ENCODE measurements at places on chromosomes 13 and 19. TPM values are rescaled to one million over a fixed set of nuclear protein-coding genes. Genes with fewer than 3 reads are reported as not detected.
A peak's percentile ranks its signal among the peaks of the same experiment; 100 is the strongest.

- H3K4me1 ChIP-seq = peaks cover 11% of the 10 kb centered on the region
- no peak overlapping the region for H3K27ac ChIP-seq
- no peaks in the 10 kb centered on the region for H3K27me3 ChIP-seq
- H3K4me3 ChIP-seq = peak overlapping the region; percentile 73
- no peaks in the 10 kb centered on the region for H3K36me3 ChIP-seq
Measured at GRCh38 chr13:113393563-113394338, 29.8 kb upstream of the GRTP1 start.

- no peaks in the 10 kb centered on the region for H3K27me3 ChIP-seq
- H3K4me1 ChIP-seq = no peaks in the 10 kb centered on the region
- no peak overlapping the region for H3K4me3 ChIP-seq
- H3K27ac ChIP-seq = no peak overlapping the region
- no peak for DNase-seq
Measured at GRCh38 chr13:32893176-32893575, 123.0 kb upstream of the KL start.

- H3K27ac ChIP-seq = no peak overlapping the region
- DNase-seq = no peak
- H3K27me3 ChIP-seq = peaks cover 12% of the 10 kb centered on the region
Measured at GRCh38 chr19:7679771-7680605, 645 bp upstream of the TRAPPC5 start.

GRCh38 chr19:18763674-18764590, 27.2 kb downstream of the COMP start:
- no peak overlapping the region for H3K27ac ChIP-seq
- no peak for DNase-seq
- H3K27me3 ChIP-seq = no peaks in the 10 kb centered on the region
- peaks cover 2% of the 10 kb centered on the region for H3K36me3 ChIP-seq

- no peak for DNase-seq
- H3K4me3 ChIP-seq = no peak overlapping the region
- peaks cover 15% of the 10 kb centered on the region for H3K27me3 ChIP-seq
- H3K27ac ChIP-seq = no peak overlapping the region
- H3K36me3 ChIP-seq = peaks cover 19% of the 10 kb centered on the region
Measured at GRCh38 chr19:35883882-35884281, 15.5 kb downstream of the APLP1 start.

GRCh38 chr19:5880604-5881078, 10.3 kb upstream of the FUT5 start:
- no peaks in the 10 kb centered on the region for H3K36me3 ChIP-seq
- H3K4me1 ChIP-seq = no peaks in the 10 kb centered on the region
- no peak for DNase-seq
- H3K27ac ChIP-seq = no peak overlapping the region

DNA sequence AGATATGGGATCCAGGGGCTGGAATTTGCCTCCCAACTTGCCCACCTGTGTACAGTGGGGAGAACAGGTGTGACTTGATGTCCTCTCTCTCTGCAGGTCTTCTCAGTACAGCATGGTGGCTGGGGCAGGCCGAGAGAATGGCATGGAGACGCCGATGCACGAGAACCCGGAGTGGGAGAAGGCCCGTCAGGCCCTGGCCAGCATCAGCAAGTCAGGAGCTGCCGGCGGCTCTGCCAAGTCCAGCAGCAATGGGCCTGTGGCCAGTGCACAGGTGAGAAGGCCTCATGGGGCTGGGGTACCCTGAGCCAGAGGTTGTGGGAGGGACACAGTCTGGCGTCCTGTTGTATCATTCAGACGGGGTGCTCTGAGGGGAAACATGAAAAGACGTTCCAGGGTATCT, 3.0 kb downstream of the LENG8 start:
- H3K4me3 ChIP-seq = no peak overlapping the region
- H3K4me1 ChIP-seq = peaks cover 48% of the 10 kb centered on the region
- H3K27ac ChIP-seq = no peak overlapping the region
- H3K36me3 ChIP-seq = peaks cover 71% of the 10 kb centered on the region
- H3K27me3 ChIP-seq = no peaks in the 10 kb centered on the region
- no peak for DNase-seq

- H3K4me1 ChIP-seq = no peaks in the 10 kb centered on the region
- no peaks in the 10 kb centered on the region for H3K27me3 ChIP-seq
- H3K36me3 ChIP-seq = no peaks in the 10 kb centered on the region
- DNase-seq = no peak
- no peak overlapping the region for H3K4me3 ChIP-seq
Measured at GRCh38 chr13:109336730-109337129, 449.7 kb downstream of the IRS2 start.

DNA sequence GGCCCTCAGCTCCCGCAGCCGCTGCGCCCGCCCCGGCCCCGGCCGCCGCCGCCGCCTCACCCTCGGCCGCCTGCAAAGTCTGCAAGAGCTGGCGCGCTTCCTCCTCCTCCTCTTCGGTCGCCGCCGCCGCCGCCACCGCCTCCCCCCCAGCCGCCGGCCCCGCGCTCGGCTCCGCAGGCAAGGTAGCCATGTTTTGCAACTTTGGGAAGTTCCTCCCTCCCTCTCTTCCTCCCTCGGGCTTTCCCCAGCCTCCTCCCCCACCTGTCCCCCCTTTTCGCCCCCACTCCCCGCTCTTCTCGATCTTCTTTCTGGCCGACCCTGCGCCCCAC, 433 bp downstream of the SIX5 start:
- no peak overlapping the region for H3K27ac ChIP-seq
- H3K27me3 ChIP-seq = peaks cover 26% of the 10 kb centered on the region

- H3K36me3 ChIP-seq = no peaks in the 10 kb centered on the region
- H3K4me1 ChIP-seq = no peaks in the 10 kb centered on the region
- H3K4me3 ChIP-seq = no peak overlapping the region
- H3K27ac ChIP-seq = no peak overlapping the region
- no peak for DNase-seq
Measured at GRCh38 chr13:92849381-92849780, 377.2 kb upstream of the GPC6 start.

DNA sequence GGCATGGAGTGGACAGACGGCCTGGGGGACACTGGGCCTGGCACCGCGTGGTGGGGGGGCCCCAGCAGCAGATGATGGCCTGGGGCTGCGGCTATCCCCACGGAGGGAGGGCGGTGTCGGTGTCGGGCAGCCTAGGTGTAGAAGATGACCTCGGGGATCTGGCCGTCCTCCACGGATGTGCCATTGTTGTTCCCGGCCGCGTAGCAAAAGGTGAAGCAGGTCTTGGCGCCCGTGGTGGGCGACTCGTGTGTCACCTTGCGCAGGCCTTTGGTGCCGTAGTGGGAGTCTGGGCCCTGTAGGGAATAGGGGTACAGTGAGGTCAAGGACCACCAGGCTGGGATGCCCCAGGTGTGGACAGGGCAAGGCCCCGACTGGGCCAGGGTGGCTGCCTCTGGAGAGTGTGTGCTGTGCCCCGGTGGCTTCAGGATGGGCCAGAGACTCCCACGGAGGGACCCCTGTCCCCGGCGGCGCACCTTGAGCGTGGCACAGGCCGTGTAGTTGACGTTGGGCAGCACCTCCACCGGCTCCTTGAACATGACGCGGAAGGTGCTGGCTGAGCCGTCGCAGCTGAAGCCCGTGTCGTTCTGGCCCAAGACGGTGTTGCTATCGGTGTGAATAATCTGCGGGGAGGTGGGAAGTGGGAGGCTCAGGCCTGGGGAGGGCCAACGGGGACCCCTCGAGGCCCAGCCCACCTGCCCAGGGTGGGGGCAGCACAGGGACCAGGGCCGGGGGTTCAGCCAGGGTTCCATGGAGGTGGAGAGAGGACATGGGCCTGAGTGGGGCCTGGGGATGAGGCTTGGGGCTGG, 29.0 kb downstream of the BTBD2 start:
- H3K27ac ChIP-seq = no peak overlapping the region
- H3K4me3 ChIP-seq = no peak overlapping the region
- DNase-seq = no peak
- H3K27me3 ChIP-seq = no peaks in the 10 kb centered on the region
- H3K4me1 ChIP-seq = no peaks in the 10 kb centered on the region

DNA sequence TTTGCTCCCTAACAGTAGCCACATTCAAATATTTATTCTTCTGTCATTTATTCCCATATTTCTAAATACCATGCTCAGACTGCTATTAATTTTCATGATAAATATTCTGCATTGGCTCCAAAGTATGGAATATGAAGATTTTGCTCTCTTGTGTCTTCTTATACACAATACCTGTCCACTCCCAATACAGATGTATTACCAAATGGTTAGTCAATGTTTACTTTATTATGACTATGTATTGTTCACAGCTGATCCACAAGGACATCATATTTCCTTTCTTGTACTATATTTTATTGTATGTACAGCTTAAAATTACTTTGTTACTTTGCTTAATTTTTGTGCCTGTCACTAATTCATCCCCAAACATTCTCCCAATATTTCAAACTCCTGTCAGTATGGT, 322.3 kb downstream of the OXGR1 start:
- H3K4me1 ChIP-seq = no peaks in the 10 kb centered on the region
- no peak overlapping the region for H3K4me3 ChIP-seq
- no peaks in the 10 kb centered on the region for H3K27me3 ChIP-seq
- no peak overlapping the region for H3K27ac ChIP-seq
- DNase-seq = no peak
- H3K36me3 ChIP-seq = no peaks in the 10 kb centered on the region

DNA sequence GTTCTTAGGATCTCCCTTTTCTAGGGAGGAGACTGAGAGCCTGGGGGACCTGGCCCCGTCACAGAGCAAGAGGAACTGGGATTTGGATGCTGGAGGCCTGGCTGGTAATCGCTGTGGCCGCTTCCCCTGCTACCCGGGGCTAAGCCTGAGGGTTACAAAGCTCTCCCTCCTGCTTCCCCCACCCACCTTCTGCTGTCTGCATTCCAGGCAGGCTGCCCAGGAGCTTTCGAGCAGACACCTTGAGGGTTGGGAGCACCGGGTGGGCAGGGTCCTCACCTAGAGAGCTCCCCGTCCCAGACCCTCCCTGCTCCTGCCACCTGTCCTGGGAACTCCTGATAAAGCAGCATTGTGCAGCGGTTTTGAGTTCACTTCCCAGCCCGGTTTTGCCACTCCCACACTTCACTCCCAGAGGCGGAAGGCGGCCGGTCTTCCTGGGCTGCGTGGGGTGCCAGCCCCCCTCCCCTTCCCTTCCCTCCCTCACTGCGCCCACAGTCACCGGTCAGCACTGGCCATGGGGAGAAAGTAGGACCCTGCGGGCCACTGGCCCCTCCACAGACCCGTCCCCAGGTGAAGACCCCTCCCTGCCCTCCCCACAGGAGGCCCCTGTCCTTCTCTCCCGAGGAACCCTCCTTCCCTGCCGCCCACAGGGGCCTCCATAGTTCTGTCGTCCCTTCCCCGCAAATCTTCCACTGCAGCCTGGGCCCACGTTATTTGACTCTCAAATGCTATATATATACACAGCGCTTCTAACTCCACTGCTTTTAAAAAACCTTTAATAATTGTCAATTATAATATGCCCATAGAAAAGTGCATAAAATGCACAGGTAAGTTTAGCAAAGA, 8.1 kb downstream of the PAK4 start:
- H3K27ac ChIP-seq = no peak overlapping the region
- no peaks in the 10 kb centered on the region for H3K4me1 ChIP-seq
- H3K27me3 ChIP-seq = no peaks in the 10 kb centered on the region
- DNase-seq = no peak
- H3K4me3 ChIP-seq = no peak overlapping the region

DNA sequence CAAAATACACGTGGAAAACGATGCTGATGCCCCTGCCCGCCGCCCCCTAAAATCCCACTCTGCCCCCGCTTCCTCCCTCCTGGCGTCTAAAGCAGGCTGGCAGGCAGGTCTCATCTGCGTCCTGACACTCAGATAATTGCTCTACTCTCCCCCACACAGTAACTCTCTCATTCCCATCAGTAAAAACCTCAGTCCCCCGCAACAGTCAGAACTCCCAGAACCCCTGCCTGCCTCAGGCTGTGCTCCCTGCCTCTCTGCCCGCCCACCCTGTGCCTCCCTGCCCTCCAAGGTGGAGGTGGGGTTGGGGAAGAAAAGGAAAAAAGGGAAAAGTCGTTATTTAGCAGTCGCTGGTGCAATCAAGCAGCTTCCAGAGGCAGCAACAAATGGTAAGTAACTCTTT, 473.7 kb downstream of the EFNB2 start:
- no peak overlapping the region for H3K27ac ChIP-seq
- DNase-seq = no peak
- no peaks in the 10 kb centered on the region for H3K4me1 ChIP-seq

- H3K4me3 ChIP-seq = no peak overlapping the region
- H3K4me1 ChIP-seq = no peaks in the 10 kb centered on the region
- no peak for DNase-seq
- H3K27ac ChIP-seq = no peak overlapping the region
Measured at GRCh38 chr19:31819837-31820236, 470.6 kb upstream of the TSHZ3 start.

- H3K27ac ChIP-seq = no peak overlapping the region
- H3K27me3 ChIP-seq = no peaks in the 10 kb centered on the region
- no peak for DNase-seq
- H3K36me3 ChIP-seq = no peaks in the 10 kb centered on the region
Measured at GRCh38 chr13:99617474-99618255, 116.4 kb downstream of the TM9SF2 start.

DNA sequence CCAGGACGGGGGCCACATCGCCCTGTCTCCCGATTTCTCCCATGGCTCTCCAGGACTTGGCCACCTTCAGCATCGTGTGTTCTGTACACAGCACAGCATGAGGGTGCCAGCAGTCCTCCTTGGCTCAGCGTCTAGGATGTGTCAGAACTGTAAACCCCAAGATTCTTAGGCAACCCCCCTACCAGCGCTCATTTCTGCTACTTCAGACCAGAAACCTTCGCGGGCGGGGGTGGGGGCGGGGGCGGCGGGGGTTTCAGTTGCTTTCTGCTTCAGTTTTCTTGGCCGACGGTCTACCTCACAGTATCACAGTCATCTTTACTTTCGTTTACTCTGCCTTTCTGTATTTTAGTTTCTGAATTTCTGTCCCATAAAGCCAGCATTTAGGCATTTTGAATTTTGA, 82.4 kb downstream of the GGACT start:
- peaks cover 10% of the 10 kb centered on the region for H3K4me1 ChIP-seq
- no peaks in the 10 kb centered on the region for H3K36me3 ChIP-seq
- no peaks in the 10 kb centered on the region for H3K27me3 ChIP-seq
- DNase-seq = no peak
- peak overlapping the region; percentile 13 for H3K4me3 ChIP-seq

DNA sequence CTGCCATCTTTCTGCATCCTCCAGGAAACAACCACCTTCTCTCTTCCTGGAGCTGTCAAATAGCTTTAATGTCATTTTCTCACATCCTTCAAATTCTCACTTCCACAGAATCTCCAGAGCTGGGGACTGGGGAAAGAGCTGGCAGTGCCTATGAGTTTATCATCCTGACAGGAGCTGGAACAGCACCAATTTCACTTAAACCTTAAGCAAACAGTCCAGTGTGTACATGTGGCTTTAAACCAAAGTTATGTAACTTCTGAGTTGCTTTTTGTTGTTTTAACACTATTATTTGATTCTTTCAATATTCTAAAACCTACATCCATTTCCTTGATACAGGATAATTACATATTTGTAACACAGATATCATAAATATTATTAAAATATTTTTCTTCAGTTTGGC, 331.5 kb upstream of the ARGLU1 start:
- no peaks in the 10 kb centered on the region for H3K4me1 ChIP-seq
- no peak overlapping the region for H3K27ac ChIP-seq
- no peak overlapping the region for H3K4me3 ChIP-seq
- no peaks in the 10 kb centered on the region for H3K36me3 ChIP-seq
- H3K27me3 ChIP-seq = no peaks in the 10 kb centered on the region

GNA15 gene
- total RNA-seq = 12.1 TPM

INSL3 gene
- total RNA-seq = 7.2 TPM

SIGLEC11 gene
- 0.08 TPM for total RNA-seq

ZNF534 gene
- total RNA-seq = not detected

GATAD2A gene
- 104 TPM for total RNA-seq

NPHS1 gene
- total RNA-seq = not detected

SAFB gene
- 195 TPM for total RNA-seq

FXYD7 gene
- 15.3 TPM for total RNA-seq

C19orf85 gene
- total RNA-seq = not detected

All from CD4-positive, alpha-beta T cell (primary cell).